ENCODE measurements at places on chromosomes 3 and 15. TPM values are rescaled to one million over a fixed set of nuclear protein-coding genes. Genes with fewer than 3 reads are reported as not detected.

- DNase-seq = no peak
Measured at GRCh38 chr3:9201955-9202354, 47.5 kb downstream of the SRGAP3 start.

- no peak for DNase-seq
Measured at GRCh38 chr3:81395739-81396513, 365.5 kb downstream of the GBE1 start.

GRCh38 chr3:10961921-10962320 is 30.6 kb upstream of the SLC6A1 start:
- no peak for DNase-seq

- DNase-seq = no peak
Measured at GRCh38 chr15:88653200-88654064, 14.6 kb downstream of the ISG20 start.

DNA sequence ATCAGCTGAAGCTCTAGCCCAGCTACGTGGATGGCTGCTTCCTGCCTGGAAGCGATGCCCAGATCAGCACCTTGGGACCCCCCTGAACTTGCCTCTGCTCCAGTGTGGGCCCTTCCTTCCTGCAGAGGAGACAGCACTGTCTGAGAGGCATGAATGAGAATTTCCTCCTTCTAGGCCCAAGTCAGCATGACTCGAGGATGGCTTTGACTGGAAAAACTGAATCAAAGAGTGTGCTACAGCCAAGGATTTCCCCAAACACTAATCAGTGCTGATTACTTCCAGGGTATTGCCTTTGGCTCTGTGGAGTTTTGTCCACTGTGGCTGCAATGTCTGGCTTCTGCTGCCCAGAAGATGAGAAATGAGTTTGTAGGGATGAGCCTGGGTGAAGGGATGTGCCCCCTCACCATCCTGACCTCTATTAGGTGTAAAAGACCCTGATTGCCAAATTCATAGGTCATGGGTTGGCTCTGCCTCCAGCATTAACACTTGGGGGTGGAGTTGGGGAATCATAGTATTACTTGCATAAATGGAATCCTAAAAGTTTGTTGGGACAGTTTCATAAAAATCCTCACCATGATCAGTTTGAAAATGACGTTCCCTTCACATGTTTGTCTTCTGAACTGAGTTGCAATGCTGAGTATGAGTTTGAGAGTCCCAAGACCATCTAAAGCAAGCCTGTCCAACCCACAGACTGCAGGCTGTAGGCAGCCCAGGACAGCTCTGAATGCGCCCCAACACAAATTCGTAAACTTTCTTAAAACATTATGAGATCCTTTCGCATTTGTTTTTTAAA is 36.7 kb downstream of the FLNB start:
- DNase-seq = no peak

GRCh38 chr3:196238612-196239560 is 22.6 kb downstream of the SLC51A start:
- no peak for DNase-seq

VPS39 gene
- total RNA-seq = 63.3 TPM

RASL12 gene
- total RNA-seq = 171 TPM

LSM3 gene
- 7.1 TPM for total RNA-seq

LTF gene
- total RNA-seq = 3.2 TPM
